ENCODE measurements at places on chromosomes 6 and 20.
A peak's percentile ranks its signal among the peaks of the same experiment; 100 is the strongest.

GRCh38 chr6:111591370-111591900 lies 14.2 kb downstream of the TRAF3IP2 start:
- DNase-seq, result no peak

DNA sequence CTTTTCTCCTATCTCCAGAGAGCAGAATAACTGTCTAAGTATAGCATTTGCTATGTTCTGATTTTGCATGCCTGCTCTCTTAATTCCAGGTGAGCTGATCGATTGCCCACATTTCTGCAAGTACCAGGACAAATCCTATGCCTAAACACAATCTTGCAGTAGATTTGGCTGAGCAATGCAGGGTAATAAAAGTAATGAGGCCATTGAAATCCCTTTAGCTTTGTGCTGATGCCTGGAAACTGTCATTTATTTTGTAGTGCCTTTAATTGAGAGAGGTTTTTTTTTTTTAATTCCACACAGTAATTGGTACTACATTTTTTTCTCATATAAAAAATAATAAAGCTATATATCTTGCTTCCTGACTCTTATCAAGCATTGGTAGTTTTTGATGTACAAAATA lies 252.3 kb downstream of the NKAIN2 start:
- DNase-seq, result no peak

DNA sequence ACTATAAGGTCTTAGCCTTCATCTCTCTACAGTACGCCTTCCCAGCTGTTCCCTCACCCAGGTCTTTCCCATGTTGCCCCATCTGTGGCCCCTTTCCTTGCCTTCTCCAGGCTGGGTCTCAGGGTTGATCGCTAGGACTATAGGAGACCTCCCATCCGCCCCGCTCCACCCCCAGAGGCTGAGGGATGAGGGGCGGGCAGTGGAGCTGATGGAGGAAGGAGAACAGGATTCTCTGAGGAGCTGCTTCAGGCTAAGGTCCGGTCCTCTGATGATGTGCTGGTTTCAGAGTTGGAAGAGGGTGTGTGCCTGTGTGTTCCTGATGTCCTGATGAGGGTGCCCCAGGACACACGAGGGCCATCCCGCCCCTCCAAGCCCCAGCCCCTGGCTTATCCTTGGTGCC lies 154.8 kb upstream of the QKI start:
- DNase-seq, result no peak

- DNase-seq, result no peak
These were observed 17.9 kb upstream of the SIRPB1 start for GRCh38 chr20:1637755-1638154.

GRCh38 chr20:13995086-13995665 lies at the start of gene MACROD2:
MACROD2 (plus strand) TSS chr20:13995516.
- DNase-seq, result no peak

GRCh38 chr6:139708337-139709199 lies 334.1 kb upstream of the CITED2 start:
- no peak for DNase-seq

DNA sequence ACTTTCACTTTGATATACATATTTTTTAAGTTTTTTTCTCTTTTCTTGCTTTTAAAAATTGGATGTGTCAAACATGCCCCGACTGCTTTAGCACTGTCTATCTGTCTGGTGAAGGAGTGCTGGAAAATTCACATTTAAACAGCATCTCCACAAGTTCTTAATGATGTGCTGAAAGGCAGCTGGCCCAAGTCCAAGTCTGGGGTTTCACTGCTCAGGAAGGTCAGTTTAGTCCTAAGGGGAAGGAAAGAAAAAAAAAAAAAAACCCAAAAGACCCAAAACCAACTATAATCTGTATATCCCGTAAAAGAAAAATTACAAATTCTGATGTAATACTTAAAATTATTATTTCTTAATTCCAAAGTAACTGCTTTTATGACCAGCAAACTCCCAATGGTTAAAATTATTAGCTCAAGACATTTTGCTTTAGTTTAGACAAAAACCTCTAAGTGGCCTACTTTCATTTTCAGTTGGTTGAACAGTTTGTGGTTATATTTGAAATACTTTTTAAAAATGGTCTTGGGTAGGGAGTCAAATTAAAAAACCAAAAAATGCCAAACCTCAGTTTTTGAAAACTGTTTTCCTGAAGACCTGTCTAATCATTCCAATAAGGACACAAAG lies 79.5 kb upstream of the PREP start:
- no peak for DNase-seq

DNA sequence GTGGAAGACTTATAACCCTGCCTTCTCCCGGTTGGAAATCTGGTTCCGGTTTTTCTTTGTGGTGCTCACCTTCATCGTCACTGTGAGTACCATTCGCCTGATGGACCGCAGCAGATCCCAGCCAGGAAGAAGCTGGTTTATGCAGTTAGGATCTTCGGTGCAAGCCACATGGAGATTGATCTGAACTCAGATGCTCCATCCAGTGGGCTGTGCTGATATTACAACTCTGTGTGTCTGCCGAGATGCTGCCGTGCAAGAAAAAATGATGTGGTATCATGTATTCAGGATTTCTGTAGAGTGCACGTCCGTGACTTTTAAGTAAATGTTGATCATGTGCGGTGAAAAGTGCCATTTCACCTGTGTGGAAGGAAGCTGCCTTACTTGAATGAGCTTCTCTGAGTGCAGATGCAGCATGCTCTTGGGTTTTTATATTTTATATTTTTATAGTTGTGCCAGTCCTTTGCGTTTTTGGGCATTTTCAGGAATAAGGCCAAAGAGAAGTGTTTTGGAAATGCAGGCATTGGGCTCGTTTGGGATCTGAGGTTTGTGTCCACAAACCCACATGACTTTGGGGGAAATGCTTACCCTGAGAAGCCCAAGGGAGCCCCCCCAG lies 39.2 kb downstream of the DYNLT1 start:
- peak; percentile 39 for DNase-seq

DNA sequence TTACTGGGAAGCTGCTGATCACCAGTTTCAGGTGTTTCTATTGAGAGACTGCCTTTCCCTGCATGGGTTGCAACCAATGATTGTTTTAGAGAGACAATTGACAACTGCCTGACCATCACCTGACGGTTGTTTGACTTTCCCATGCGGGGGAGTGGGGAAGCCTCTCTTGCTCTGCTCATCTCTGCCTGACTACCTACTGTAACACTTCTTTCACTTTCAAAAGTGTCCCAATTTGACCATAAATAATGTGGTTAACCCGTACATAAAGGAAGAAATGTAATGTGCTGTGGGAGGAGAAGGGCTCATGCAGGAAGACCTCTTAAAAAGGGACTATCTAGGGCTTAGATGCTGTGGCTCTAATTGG lies 122.1 kb upstream of the PHACTR1 start:
- no peak for DNase-seq

DNA sequence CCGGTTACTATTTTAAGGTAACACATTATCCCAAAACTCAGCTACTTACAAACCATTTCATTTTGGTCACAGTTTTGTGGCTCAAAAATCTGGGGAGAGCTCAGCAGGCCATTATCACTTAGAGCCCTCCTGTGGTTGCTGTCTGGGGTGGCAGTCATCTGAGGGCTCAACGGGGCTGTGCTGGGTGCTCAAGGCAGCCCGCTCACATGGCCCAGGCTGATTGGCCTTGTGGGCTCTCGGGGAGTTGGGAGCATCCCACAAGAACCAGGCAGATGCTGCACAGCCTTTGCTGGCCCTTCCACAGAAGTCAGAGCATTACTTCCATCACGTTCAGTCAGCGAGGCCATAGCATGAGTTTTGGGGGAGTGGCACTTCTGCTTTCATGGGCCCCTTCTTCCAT lies 6.3 kb upstream of the VSX1 start:
- DNase-seq, result no peak

- DNase-seq, result no peak
These were observed 27.1 kb downstream of the HSF2 start for GRCh38 chr6:122426597-122426996.

- DNase-seq, result no peak
These were observed 81.4 kb downstream of the MCHR2 start for GRCh38 chr6:99912657-99913056.

DNA sequence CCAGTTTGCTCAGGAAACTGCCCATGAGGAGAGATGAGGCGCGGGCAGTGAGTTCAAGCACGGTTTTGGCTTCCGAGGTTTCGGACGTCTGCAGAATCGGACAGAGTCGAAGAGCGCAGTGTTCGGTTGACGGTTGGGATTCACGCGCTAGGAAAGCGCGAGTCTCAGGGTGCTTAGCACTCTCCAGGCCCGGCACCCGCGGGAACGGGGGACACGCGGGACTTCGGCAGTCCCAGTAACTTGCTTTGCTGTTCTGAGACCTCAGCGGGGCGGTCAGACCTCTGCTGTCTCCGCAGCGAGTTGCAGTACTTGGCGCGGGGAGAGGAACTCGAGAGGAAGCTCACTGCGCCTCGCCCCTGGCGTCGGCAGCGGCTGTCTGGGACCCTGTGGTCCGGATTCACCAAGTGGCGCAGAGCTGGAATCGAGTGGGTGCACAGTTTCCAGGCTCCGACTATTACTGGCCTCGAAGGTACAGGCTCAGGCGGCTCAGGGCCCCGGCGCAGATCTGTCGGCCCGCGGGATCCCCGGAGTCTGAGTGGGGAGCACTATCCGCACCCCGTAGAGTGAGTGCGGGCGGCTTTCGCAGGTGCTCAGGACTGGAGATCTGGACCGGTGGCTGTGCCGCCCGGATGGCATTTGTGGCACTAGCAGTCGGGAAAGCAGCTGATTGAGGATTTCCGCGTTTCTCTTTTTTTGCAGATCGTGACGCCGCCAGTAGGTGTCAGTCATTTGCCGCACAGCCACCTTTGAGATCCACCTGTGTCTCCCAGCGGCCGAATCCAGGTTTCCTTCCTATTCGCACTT lies at the start of gene POM121L2:
Gene POM121L2 (minus strand): TSS at position 128 of the 804 bp plus-strand sequence. CDS start 103 bp downstream, at position 25.
- DNase-seq, result peak; percentile 34

DNA sequence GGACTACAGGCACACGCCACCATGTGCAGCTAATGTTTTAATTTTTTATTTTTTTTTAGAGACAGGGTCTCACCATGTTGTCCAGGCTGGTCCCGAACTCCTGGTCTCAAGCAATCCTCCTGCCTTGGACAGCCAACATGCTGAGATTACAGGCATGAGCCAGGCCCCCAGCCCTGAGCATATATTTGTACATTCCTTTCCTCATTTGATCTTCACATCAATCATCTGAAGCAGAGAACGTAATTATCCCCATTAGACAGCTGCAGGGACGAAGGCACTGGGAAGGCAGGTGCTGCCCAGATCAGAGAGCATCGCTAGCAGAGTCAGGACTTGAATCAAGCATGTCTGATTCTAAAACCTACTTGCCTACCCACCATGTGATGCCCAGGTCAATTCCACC lies 41.0 kb upstream of the SIRPA start:
- no peak for DNase-seq

DNA sequence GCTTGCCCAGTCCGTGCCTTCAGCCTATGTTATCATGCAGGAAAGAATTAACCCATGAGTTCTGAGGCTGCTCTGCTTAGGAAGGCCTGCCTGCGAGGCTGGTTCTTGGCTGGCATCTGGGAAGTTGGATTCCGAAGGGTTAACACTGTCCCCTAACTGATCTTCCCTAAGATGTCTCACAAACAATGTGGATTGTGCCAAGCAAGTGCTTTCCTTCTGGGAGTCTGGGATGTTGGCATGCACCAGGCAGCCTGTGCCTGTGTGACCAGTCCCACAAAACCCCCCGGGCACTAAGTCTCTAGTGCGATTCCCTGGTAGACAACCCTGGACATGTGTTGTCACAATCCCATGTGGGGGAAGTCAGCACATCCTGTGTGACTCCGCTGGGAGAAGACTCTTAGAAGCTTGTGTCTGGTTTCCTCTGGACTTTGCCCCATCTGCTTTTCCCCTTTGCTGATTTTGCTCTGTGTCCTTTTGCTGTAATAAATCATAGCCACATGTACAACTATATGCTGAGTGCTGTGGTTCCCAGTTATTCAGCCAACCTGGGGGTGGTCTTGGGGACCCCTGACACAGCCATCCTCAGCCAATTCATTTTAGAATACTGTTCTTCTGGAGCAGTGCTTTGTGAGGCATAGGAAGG lies 83.8 kb downstream of the SLC22A23 start:
- DNase-seq, result no peak

- DNase-seq, result no peak
These were observed 101.4 kb upstream of the LAMP5 start for GRCh38 chr20:9413001-9413400.

GRCh38 chr6:131960371-131961133 lies 9.4 kb upstream of the CCN2 start:
- DNase-seq, result no peak

- DNase-seq, result no peak
These were observed 46.4 kb upstream of the POU3F2 start for GRCh38 chr6:98787961-98788360.

DNA sequence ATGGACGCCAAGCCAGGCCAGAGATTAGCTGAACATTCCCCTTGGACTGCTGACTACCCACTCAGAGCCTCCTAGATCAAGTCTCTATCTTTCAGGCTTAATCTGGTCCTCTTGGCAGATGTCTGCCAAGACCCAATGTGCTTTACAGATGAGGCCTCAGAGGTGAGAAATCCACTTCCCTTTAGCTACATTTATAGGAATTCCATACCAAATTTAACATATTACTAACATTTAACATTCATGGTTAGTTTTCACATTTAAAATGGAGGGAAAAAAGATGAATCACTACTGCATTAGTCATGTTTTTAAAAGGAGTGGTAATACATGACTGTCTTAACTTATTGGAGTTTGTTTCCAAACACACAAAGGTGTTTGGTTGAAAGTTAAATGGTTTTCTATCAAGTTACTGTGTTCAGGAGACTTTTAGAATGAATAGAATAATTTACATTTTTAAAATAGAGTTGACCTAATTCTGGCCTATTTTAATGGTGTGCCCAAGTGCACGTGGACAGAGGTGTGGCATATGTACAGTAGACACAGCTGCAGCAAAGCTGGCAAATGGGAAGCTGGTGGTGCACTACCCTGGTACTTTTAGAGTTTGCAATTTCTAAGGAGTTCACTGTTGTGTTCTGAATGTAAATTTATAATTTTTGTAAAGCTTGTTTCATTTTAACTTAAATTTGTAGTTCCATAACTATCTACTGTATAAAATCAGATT lies 41.9 kb upstream of the CALHM6 start:
- no peak for DNase-seq

DNA sequence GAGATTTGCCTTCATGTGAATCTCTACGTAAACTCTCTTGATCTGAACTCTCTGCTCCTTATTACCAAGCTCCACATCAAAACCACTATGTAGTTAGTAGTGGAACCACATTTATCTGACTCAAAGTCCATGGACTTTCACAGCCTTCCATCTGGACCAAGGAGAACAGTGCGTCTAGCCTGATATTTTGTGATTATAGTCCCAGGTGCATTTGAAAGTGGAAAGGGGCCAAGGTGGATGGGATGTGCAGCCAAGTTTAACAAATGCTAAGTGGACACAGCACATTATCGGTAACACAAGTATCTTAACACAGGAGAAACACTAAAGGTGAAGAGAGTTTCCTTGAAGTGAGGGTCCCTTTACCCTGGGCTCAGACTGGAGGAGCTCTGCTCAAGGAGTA lies 281.2 kb upstream of the SGK1 start:
- no peak for DNase-seq

- DNase-seq, result no peak
These were observed 45.8 kb downstream of the PLCB4 start for GRCh38 chr20:9114709-9115108.

All from T follicular helper cell (primary cell).